ENCODE measurements at places on chromosomes 7 and 10. TPM values are rescaled to one million over a fixed set of nuclear protein-coding genes. Genes with fewer than 3 reads are reported as not detected.

GRCh38 chr10:132785723-132786475 lies at the start of gene NKX6-2:
TSS of gene NKX6-2 (minus strand) at chr10:132786147. CDS start at chr10:132785948, 199 bp downstream.
- no peaks in the 10 kb centered on the region for H3K4me1 ChIP-seq
- no peaks in the 10 kb centered on the region for H3K36me3 ChIP-seq
- H3K4me3 ChIP-seq: no peak within 1 kb of the TSS

DNA sequence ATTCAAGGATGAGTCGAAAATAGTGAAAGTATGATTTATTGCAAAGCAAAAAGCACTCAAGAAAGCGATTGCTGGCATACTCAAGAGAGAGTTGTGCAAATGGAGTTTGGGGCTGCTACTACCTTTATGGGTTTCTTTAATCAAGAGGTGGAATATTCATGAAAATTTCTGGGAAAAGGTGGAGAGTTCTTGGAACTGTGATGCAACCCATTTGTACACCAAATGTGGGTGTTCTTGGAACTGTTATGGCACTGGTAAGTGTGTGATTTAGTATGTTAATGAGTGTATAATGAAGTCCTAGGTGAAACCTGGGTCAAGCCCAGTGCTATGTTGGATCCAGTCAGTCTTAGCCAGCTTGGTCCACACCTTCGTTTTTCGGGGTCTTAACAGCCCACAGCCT lies 3.4 kb upstream of the VOPP1 start:
- no peaks in the 10 kb centered on the region for H3K27me3 ChIP-seq
- no peak overlapping the region for H3K27ac ChIP-seq
- H3K36me3 ChIP-seq: no peaks in the 10 kb centered on the region

DNA sequence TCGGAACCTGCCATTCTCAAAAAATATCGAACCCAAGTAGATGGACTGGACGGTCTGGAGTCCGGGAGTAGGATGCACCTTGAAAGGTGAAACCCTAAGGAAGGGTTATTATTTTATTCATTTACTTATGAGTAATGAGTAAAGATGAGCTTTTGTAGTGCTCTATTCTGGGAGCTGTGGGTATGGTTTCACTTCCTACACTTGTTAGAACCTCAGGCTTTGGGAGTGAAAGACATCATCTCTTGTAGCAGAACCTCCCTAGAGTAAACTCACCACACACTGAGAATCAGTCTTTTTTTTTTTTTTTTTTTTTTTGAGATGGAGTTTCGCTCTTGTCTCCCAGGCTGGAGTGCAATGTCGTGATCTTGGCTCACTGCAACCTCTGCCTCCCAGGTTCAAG lies 389.4 kb upstream of the AUTS2 start:
- no peaks in the 10 kb centered on the region for H3K27me3 ChIP-seq
- DNase-seq: no peak
- H3K4me1 ChIP-seq: no peaks in the 10 kb centered on the region
- H3K27ac ChIP-seq: no peak overlapping the region
- peaks cover 2% of the 10 kb centered on the region for H3K36me3 ChIP-seq
- no peak overlapping the region for H3K4me3 ChIP-seq

DNA sequence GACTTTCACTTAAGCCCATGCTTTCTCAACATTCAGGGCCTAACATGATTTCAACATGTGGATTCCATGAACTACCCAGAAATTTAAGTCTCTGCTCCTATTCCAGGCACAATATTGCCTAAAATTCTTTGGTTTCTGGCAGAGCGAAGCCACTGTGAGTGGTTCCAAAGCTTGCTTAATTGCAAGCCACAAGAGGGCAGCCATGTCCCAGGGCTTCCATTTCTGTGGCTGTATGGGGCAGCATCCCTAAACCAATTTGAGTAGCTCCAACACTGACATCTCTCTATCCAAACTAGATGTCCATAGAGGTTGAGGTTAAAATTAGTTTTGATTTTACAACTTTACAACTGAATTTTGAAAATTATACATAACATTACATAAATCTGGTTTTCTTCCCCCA lies 56.3 kb upstream of the MDFIC start:
- peak; percentile 50 for DNase-seq
- no peaks in the 10 kb centered on the region for H3K36me3 ChIP-seq
- no peaks in the 10 kb centered on the region for H3K4me1 ChIP-seq
- H3K4me3 ChIP-seq: no peak overlapping the region
- no peaks in the 10 kb centered on the region for H3K27me3 ChIP-seq
- no peak overlapping the region for H3K27ac ChIP-seq

GALNT17 gene
- not detected for total RNA-seq
